ENCODE measurements at places on chromosomes 5 and 9.

DNA sequence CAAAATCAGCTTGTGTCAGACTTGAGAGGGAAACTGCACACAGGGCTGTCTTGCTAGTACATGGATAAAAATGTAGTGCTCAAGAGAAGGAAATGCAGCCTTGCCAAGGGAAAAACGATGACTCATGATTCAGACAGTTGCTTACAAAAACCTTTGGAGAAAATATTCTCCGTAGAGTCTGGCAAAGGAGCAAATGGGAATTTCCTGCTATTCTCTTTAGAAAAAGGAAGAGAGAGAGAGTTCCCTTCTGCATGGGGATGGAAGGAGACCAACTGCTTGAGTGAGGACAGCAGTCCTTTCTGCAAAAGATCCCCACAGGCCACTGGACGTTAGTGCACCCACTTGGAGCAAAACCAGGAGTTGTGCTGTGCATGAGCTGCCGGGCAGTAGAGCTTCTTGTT lies 7.6 kb downstream of the IFNB1 start:
- DNase-seq, result no peak

DNA sequence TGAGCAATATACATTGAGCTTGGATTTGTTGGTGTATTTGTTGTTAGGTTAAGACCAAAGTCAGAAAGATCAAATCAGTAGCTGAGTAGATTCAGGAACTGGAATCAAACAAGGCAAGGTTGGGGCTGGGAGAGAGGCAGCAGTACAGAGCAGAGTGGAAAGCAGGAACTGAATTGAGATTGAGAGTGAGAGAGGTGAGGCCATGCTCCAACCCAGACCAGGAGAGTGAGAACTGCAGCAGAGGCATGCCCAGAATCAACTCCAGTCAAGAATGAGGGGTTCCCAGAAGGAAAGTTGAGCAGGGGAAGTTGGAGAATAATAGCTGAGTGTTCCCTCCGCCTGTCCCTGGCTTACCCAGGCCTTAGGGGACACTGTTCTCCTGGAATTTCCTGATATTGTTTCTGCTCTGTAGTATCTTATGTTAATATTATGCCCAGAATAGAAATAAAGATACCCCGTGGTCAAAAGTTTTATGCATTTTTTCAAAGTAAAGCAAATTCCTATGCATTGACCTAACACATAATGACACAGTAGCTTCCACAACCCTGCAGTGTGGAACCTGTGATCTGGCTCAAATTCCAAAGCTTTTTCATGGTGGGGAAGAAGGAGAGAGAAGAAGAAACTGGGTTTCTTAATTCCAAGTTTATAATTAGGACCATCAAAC lies 82.7 kb downstream of the SV2C start:
- DNase-seq, result no peak

DNA sequence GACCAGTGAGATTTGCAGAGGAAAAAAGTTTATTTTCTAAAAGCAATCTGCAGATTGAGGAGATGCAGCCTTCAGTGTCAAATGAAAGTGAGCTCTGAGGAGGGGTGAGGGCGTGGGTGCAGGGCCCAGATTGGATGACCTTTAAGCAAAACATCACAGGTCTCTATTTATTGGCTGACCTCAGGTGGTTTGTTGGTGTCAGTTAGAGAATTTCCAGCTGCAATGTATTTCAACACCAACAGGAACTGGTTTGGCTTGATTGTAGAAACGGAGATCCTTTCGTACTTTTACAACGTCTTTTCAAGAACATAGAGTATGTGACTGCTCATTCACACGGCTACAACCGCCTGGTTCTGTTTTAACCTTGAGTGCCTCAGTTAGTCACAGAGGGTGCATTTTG lies 1069.1 kb downstream of the EFNA5 start:
- no peak for DNase-seq

GRCh38 chr5:61053937-61054336 lies 108.3 kb downstream of the SMIM15 start:
- DNase-seq, result no peak

GRCh38 chr5:141735823-141736222 lies 53.8 kb upstream of the ARAP3 start:
- DNase-seq, result no peak

DNA sequence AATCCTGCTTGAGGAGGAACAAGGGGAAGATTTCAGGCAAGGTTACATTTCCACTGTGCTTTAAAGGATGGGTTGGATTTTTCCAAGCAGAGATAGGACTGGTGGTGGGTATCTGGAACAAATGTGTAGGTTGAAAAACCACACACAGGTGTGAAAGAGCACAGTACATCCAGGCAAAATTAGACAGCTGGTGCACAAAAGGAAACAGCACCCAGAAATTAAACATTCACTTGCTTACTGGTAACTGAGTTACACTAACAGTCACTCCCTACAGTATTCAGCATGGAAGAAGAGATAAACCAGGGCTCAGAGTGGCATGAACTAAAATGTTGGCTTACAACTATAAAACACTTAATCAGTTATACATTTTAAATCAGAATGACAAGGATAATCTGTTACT lies 81.5 kb upstream of the RASEF start:
- DNase-seq, result no peak

DNA sequence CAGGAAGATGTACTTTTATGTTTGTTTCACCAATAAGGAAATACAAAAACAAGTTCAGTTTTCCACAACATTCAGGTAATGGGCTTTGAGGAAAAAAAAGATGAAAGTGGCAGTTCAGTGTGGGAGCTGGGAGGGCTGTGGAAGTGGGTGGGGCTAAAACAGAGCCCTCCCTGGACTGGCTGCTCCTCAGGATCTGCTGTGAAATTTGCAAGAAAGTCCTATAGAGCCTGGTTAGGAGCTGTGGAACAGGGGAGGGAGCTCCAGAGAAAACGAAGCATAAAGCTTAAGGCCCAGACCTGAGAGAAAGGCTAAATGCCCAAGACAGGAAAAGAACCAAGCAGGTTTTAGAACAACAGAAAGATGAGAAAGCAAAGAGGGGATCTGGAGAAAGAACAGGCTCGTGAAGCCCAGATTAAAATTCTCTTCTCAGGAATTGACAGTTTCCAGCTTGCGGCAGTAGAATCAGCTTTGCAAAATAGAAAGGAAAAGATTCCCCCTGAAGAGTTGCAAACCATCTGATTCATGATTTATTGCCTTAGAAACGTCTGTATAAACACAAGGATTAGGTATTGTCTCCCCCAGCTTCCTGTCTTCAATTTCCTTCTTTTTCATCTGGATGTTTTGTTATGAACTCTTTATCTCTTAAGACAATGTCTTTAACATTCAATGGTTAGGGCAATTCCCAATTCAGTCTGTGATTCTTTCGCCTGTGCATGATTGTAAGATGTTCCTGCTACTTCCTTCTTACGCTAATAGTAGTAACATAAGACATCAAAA lies 26.3 kb upstream of the CRHBP start:
- DNase-seq, result no peak
